ENCODE measurements at places on chromosomes 2 and 18.

DNA sequence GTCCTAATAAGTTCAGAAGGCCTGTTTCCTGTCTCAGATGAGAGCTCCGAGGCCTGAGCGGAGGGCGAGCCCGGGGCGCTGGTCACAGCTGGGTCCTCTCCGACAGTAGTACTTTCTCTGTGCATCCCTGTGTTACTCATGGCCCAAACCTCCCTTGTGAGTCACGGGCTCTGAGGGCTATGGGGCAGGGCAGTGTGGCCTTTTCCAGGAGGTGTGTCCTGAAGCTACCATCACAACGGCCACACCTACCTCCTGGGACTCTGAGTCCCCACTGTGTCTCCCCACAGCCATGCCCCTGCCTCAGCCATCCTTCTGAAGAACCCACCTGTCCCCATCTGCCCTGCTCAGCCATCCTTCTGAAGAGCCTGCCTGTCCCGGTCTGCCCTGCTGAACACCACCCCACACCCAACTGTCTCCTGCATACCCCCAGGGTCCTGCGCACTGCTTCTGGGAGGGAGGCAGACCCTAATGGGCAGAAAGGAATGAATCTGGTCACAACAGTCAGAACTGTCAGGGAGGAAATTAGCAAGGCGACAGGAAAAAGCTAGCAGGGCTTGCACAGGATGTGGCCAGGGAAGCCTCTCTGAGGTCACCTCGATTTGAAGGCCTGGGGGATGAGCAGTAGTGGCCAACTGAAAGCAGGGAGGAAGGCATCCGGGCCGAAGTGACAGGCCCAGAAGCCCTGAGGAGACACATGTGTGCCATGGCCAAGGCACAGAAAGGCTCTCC, 145.4 kb upstream of the RIOK3 start:
- DNase-seq: no peak

DNA sequence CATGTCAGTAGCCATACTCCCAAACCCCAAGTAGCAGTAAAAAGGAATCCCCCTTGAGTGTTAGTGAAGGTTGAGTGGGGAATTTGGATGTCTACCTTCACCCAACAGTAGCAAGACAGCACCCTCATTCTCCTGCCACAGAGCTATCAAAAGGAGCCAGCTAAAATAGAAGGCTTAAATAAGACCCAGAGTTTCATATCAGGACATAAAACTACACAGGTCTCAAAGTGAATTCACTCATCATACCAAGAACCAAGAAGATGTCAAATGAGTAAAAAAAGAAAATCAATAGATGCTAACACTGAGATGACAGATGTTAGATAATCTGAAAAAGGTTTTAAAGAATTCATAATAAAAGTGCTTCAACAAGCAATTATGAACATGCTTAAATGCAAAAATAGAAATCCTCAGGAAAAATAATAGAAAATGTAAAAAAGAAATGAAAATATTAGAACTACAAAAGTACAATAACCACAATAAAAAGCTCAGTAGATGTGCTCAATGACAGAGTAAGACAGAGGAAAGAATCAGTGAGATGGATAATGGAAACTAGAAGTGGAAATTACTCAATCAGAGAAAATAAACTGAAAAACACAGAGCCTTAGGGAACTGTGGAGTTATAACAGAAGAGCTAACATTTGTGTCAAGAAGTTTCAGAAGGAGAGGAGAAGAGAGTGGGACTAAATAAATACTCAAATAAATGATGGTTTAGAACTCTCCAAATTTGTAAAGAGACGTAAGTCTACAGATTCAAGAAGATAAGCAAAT, 90.5 kb downstream of the EDAR start:
- no peak for DNase-seq

DNA sequence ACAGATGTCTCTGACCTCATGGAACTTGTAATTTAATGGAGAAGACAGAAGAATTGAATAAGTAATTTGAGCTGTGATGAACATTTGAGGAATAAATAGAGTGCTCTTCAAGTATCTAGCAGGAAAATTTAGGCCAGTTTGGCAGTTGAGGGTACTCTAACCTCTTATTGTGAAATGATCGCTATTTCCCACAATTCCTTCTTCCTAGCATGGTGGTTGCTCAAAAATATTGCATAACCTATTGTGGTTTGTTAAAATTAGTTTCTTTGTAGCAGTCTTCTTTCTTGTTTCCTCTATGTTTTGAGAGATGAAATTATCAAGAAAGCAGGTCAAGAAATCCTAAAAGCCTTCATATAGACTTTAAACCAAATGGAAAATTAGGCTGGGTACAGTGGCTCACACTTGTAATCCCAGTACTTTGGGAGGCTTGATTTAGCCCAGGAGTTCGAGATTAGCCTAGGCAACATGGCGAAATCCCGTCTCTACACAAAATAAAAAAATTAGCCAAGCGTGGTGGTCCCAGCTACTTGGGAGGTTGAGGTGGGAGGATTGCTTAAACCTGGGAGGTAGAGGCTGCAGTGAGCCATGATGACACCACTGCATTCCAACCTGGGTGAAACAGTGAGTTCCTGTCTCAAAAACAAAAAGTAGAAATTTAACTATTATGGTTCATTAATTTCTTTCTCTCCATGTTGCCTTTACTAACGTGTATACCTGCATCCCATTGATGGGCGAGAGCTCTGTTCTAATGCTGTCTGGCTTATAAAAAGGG, 58.7 kb downstream of the RBKS start:
- DNase-seq: no peak

GRCh38 chr2:135817951-135818350, 19.0 kb downstream of the LCT start:
- no peak for DNase-seq

- no peak for DNase-seq
These were observed 192.2 kb upstream of the HAAO start for GRCh38 chr2:42984617-42985016.

DNA sequence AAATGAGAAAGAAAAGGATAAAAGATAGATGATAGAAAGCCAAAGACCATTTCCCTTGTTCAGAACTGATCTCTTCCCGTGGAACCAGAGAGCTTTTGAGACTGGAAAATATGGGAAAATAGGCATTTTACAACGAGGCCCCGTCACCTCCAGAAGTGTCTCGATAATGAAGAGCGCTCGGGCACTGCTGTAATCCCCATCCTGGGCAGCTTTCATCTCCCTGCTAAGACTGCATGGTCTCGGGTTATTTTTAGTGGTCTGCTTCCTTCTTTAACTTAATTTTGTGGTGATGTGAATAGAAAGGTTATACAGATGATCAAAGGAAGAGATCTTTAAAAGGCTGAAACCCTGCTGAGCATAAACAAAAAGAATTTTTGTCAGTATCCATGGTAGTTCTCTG, 176.6 kb downstream of the METTL4 start:
- no peak for DNase-seq

GRCh38 chr2:25672494-25673299, 680 bp downstream of the DTNB start:
- DNase-seq: peak; percentile 54

DNA sequence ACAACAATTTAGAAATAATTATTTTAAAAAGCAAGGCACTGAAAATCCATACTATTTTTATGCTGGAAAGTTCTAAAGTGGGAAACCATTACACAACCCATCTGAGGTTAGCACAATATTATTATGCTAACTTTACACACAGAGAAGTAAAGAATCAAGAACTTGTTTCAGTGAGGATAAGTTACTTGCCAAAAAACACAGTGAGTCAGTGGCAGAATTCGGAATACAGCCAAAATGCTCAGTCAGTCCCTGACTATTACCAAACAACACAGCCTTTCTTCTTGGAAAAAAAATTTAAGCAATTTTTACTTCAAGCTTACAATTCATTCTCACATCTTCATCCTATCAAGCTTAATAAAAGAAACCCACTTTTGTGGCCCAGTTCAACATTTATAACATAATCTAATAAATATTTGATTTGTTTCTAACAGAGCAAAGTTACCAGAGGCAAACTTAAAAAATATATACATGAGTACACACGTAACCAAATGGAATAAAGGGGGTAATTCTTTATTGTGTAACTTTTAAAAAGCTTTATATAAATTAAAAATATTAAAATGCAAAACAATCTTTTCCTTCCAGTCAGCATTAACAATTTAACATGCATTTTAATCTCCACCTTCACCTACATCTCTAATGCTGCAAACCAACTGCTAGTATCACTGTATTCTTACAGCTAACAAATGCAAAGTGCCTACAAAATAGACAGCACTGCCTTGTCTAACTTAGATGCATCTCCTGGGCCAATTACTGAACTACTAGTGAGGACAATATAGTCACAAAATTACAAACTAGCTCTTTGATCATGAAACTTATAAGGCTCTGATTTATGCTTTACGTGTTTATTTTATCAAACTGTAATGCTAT, 55.2 kb downstream of the CCDC88A start:
- peak; percentile 68 for DNase-seq

DNA sequence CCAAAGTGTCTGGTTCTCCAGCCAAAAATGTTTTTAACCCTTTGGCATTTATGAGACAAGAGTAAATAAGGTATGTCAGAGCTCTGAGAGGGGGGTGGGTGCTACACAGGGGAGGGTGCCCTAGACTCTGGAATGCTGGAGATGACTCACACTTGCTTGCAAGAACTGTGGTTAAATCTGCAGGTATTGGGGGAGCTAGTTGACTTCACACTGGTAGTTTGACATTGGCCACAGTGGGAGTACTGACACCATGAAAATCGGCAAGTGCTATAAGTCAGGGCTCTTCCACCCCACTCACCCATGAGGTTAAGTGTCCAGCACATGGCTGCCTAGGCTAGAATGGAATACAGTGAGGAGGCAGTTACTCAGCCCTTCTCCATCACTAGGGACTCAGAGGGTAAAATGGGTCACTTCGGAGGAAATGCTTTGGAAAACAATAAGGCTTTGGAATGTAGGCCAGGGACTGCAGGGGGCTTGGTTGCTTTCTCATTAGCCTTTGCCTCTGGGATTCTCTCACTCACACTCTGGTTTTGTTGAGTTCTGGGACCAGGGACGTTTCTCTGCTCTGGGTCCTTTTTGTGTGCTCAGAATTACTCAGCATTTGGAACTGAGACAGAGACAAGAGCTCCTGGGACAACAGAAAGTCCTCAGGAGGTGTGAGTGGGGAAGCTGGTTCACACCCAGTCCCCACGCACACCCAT, 91.6 kb downstream of the ACKR3 start:
- peak; percentile 15 for DNase-seq

- peak; percentile 88 for DNase-seq
These were observed 390.2 kb upstream of the TNP1 start for GRCh38 chr2:217250013-217250524.

- DNase-seq: no peak
These were observed 164.1 kb upstream of the FOSL2 start for GRCh38 chr2:28228434-28228995.

DNA sequence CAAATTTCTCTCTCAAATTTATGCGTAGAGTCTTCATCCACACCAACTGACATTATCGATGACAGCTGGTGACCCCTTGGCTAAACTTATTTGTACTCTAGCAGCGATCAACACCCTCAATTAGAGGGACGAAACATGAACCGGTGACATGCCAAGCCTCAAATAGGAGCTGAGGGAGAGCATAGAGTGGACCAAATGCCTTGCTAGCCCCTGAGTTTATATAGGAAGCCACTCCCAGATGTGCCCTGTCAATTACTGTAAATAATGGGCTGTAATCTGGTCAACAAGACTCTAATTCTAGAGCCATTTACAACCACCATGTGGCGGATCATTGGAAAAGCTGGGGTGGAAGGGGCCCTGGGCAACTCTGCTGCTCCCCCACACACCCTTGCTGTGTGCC, 47.6 kb upstream of the FHL2 start:
- DNase-seq: no peak

DNA sequence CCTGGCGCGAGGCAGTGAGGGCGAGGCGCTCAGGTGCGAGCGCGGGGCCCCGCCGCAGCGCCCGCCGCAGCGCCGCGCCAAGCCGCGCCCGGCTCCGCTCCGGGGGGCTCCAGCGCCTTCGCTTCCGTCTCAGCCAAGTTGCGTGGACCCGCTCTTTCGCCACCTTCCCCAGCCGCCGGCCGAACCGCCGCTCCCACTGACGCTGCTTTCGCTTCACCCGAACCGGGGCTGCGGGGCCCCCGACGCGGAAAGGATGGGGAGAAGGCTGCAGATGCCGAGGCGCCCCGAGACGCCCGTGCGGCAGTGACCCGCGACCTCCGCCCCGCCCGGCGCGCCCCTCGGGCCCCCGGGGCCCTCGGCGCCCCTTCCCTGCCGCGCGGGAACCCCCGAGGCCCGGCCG, 328 bp upstream of the INHBB start:
- no peak for DNase-seq

DNA sequence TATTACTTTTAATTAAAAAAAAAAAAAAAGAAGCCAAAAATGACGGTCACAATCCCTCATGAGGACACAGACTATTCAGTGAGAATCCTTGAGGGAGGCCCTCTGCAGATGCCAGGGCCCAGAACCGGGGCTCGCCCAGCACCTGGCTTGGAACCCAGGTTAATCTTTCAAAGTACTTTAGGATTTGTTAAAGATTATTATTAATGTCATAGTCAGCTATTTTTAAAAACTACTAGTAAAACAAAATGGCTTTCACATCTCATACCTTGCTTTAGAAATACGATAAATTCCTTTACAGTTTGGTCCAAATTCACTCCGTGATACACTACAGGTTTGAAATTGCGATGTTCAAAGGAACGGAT, 27.1 kb downstream of the C2orf76 start:
- DNase-seq: no peak

DNA sequence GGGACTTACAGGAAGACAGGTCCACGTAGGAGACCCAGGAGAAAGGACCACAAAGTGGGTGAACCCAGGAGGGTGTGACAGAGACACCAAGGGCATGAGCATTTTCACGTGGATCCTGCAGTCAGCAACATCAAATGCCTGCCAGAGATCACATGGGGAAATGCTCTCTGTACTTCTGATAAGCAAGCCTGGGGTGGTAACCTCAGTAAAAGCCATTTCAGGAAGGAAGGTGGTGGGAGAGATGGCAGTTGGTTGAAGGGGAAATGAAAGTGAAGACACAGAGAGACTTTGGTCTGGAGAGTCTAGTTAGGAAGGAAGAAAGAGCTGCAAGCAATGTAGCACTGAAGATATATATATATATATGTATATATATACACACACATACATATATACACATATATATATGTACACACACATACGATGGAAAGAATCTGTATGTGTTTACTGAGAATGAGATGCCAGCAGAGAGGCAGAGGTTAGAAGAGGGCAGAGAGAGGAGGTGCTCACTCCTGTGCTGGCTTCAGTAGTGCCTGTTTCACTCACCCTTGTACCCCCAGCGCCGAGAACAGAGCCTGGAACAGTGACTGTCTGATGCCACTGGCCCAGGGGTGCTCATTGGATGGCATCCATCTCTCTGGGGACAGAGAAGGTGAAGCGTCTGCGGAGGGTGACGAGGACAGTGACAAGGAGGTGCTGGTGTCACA, 314.9 kb downstream of the AFF3 start:
- DNase-seq: no peak

GRCh38 chr2:236193026-236193425, 24.8 kb upstream of the GBX2 start:
- DNase-seq: no peak

GRCh38 chr2:154995361-154995760, 296.9 kb downstream of the KCNJ3 start:
- DNase-seq: no peak

DNA sequence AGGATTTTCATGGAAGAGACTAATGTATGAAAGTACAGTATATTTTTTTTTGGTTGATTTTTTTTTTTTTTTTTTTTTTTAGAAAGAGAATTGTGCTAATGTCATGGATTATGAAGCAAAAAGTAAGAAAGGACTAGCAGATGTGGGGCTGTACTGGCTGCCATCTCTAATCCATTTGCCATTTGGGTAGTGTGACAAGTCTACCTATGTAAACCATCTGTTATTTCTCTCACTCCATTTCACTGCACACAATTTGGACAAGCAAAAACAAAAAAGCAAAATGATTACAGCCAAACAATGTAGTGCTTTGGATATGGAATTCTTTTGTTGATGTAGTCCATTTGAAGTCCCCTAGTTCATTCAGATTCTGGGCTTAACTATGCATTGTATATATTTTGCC, 1355.4 kb downstream of the LRP1B start:
- DNase-seq: no peak
